Fibroblast of lung (primary cell): ENCODE measurements at places on chromosomes 13 and 19. TPM values are rescaled to one million over a fixed set of nuclear protein-coding genes. Genes with fewer than 3 reads are reported as not detected.
A peak's percentile ranks its signal among the peaks of the same experiment; 100 is the strongest.

- DNase-seq, result no peak
Measured at GRCh38 chr13:43044720-43045301, 21.4 kb downstream of the DNAJC15 start.

SBK3 gene
- 0.26 and 0.66 TPM in 2 replicates for total RNA-seq

SPTBN4 gene
- total RNA-seq, result 3.9 and 6.6 TPM in 2 replicates

DNA sequence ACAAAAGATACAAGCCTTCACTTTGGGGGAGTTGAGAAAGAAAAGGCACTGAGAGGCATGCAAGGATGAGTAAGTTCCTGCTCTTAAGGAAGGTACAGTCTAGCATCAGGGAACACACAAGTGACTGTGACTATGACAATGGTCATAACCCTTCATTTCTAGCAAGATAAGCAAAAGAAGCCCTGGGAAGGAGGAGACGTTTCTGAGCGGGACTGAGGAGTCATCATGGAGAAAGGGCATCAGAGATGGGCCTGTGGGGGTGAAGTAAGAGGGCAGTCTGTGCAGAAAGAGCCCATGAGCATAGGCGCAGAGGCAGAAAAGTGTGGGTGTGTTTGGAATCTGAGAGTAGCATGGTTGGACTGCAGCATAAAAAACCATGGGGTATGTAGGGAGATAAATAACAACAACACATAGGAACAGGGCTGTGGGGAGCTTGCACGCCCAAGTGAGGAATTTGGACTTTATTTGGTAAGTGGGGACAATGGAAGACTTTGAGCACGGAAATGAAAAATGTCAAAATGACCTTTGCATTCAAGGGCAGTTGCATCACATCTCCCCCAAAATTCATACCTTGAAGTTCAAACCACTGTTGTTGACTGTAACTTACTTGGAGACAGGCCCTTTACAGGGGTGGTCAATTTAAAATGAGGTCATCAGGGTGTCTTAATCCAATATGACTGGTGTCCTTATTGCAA, 86.7 kb downstream of the MBNL2 start:
- peak; percentile 42 for DNase-seq

GRCh38 chr19:5971714-5972354, 6.1 kb downstream of the RANBP3 start:
- no peak for DNase-seq

DNA sequence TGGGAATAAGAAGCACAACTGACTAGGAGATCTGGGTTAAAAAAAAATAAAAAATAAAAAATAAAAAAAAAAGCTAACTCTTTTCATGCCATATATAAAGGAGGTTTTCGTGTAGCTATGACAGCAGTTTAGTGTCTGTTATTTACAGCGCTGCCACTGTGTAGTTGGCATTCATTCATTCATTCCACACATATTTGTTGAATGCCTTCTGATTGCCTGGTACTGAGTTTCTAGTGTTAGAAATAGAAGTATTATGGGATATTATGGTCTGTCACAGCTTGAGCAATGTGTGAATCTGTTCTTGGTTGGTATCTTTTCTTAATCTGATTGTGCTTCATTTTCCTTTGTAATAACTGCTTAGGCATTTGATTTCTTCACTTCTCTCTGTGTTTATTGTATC, 237.4 kb downstream of the NBEA start:
- peak; percentile 56 for DNase-seq

DNA sequence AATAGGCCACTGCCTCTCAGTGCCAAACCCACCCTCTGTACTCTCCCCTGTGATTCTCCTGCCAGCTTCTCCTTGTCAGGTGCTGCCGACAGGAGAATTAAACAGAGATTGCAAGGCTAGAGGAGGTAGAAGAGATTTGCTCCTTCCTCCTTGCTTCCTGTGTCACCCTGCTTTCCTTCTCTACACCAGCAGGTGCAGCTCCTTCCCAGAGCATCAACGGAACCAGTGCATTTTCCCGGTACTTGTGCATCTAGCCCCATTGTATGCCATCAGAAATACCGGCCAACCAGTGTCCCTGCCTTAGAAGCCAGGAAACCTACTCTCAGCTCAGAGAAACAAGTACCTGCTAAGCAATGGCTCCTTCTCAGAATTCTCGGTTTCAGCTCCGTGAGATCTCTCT, 253.2 kb downstream of the SUCLA2 start:
- DNase-seq, result no peak

DNA sequence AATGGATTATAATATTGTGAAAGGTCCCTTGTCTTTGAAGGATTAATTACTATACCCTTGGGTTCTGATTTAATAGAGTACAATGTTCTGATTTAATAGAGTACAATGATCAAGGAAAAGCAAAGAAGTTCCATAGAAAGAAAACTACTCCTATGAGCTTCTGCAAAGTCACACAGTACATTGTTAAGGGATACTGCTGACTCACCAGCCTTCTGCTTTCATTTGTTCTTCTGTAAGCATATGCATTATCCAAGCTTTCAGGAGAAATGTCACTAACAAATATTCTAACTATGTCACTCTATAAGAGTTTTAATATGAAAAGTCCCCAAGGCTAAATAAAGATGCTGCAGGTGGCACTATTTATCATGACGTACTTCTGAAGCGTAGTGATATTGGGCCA, 396.7 kb downstream of the RFC3 start:
- DNase-seq, result peak; percentile 30

DNA sequence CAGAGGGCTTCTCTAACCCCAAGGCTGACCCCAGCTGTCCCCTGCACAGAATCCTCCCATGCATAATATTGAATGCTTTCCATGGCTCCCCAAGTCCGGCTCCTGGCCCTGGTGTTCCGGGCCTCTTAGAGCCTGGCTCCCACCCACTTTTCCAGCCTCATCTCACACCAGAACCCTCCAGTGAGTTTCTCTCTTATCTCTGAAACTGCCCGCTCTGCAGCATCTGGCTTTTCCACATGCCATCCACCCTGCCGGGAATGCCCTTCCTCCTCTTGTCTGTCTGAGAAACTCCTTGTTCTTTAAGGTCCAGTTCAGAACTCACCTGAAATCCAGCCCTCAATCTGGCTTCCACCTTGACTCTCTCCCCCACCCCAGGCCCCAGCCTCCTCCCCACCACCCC, 6.8 kb downstream of the SYNGR4 start:
- no peak for DNase-seq

DNA sequence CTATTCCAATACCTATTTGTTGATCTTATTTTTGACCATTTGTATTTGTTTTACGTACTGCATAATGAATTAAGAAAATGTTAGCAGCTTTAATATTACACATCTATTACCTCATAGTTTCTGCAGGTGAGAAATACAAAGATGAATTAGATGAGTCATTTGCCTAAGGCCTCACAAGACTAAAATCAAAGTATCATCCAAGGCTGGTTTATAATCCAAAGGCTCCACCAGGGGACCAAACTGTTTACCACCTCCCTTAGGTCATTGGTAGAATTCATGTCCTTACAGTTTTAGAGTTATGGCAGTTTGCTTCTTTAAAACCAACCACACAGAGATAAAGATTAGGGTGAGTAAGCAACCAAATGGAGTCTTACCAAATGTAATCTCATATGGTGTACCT, 848.1 kb downstream of the SLITRK6 start:
- no peak for DNase-seq

GRCh38 chr13:37068962-37069361, 9.5 kb upstream of the SUPT20H start:
- DNase-seq, result peak; percentile 12

ANGPTL8 gene
- total RNA-seq, result not detected in 2 replicates

ZNF534 gene
- under 0.01 and 0.17 TPM in 2 replicates for total RNA-seq

GRCh38 chr13:107968470-107968869, 246.9 kb downstream of the LIG4 start:
- DNase-seq, result no peak

LYL1 gene
- total RNA-seq, result under 0.01 and 1.2 TPM in 2 replicates

DNA sequence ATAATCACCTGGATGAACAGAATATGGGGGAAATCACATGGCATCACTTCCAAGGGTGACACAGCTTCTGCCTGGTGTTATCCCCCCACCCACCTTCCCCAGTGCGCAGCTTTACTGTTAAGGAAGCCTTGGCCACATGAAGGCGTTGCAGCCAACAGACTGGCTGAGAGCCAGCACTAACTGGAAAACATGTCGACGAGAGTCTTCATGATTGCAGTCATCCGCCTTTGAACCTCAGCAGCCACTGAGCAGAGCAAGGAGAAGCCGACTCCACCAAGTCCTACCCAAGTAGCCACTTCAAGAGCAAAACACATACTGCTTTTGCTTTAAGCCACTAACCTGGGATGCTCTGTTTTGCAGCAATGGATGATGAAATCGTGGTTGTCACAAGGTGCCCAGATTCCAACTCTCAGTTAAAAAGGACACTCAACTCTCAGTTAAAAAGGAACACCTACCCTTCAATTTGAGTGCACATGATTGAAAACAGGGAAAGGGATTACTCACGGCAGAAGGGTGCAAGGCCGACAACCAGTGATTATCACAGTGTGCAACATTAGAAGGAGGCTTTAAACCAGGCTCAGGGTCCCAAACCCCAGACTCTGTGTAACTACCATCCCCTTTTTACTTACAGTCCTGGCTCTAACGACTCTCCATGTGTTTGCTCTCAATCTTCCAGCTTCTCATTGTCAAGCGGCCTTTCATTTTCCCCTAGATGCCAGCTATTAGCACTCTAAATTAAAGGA, 149.1 kb downstream of the KLF12 start:
- no peak for DNase-seq

- no peak for DNase-seq
Measured at GRCh38 chr19:23399443-23399842, 4.2 kb upstream of the ZNF91 start.

KLK8 gene
- not detected in 2 replicates for total RNA-seq

GRCh38 chr19:35744430-35745327, 539 bp downstream of the U2AF1L4 start:
- peak; percentile 96 for DNase-seq

GRCh38 chr13:21402586-21403307, 56.4 kb downstream of the ZDHHC20 start:
- DNase-seq, result peak; percentile 38

DNA sequence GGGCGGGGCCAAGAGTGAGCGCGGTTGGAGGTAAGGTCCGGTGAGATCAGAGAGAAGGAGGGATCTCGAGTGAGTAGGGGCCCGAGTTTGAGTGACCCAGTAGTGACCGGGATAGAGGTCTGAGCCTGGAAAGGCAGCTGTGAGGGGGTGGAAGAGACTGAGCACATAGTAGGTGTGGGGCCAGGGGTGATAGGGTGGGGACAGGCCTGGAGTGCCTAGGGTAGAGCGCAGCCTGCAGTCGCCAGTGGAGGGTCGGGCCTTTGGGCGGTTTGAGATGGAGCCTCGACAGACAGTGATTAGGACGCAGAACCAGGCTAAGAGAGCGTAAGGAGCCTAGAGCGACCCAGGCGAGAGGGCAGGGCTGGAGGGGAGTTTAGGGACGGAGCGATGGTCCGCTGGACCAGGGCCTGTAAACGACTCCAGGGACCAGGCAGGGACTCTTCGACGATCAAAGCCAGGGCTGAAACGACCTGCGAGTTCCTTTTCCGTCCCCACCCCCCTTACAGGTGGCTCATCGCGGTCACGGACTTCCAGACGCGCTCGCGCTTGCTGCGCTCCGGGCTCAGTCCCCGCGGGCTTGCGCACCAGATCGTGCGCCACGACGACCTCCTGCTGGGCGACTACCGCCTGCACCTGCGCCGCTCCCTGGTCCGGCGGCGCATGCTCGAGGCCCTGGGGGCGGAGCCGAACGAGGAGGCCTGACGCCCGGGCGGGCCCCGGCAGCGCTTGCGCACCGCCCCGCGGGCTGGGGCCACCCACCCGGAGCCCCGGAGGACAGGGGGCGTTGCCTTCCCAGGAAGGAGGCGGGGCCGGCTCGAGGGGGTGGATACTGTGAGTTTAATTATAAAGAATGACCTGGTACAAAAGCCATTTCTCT, 9.4 kb downstream of the C19orf81 start:
- DNase-seq, result peak; percentile 8

GRCh38 chr13:48831248-48831647, 144.5 kb upstream of the FNDC3A start:
- no peak for DNase-seq

GRCh38 chr19:15181394-15181793, 19.4 kb downstream of the NOTCH3 start:
- DNase-seq, result no peak

HIPK4 gene
- 0.17 and 0.26 TPM in 2 replicates for total RNA-seq

ZNF492 gene
- total RNA-seq, result 0.26 and 0.50 TPM in 2 replicates

DNA sequence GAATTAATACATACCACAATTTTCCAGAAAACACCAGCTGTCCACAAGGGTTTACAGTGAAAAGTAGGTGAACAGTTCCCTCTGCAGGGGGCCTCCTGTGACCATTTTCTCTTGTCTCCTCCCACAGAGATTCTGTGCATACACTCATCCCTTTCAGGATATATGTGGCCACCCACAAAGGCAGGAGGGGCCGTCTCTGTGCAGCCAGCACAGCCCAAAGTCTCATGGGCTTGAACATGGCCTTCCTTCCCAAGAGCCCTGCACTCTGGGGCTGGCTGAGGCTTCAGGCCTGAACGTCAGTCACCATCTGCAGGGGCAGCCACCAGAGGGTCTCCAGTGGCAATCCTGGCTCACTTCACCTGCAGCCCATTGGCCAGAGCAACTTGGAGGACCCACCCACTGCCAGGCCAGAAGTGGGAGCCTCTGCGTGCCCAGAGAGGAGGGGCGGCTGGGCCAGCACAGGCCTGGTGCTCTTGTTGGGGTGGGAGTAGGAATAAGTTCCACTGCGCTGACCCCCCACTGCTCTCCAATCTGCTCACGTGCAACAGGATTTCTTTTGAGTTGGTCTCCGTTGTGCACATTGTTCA, 25.1 kb downstream of the TMEM161A start:
- DNase-seq, result peak; percentile 30

GRCh38 chr13:112569821-112570220, 18.1 kb downstream of the TUBGCP3 start:
- no peak for DNase-seq

RAB4B gene
- total RNA-seq, result 4.4 and 10.6 TPM in 2 replicates

DNA sequence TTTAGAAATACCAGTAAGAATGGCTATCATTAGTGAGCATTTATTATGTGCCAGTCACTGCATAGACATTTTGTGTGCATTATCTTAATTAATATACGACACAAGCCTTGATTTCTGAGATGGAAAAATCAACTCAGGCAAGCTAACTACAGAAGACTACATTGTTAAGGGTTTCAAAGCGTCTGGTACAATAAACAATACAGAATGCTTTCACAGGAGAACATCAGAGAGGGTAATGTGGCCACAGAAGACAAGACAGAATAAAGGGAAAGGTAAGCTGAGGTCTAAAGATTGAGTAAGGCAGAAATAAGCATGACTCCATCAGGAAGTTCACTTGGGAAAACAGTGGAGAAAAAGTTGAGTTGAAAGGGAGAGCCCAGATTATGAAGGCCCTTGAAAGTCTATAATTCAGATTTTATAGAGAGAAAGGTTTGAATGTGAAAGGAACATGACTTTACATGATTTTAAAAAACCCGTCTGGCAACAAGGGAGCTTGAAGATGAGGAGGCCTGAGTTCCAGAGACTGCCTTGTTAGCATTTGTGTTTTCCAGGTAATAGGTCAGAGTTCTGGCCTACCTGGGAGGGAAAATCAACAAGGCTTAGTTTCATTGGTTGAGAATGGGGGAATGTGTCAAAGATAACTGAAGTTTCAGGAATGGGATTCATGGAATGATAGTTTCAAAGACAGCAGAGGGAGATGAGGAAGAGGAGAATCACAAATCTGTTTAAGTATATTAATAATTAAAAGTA, 1.8 kb upstream of the MBNL2 start:
- no peak for DNase-seq

GRCh38 chr19:56663931-56664500, 7.5 kb downstream of the ZNF835 start:
- no peak for DNase-seq

- no peak for DNase-seq
Measured at GRCh38 chr19:5485286-5485636, 30.0 kb downstream of the ZNRF4 start.
